ENCODE measurements at places on chromosomes 3 and 15.

DNA sequence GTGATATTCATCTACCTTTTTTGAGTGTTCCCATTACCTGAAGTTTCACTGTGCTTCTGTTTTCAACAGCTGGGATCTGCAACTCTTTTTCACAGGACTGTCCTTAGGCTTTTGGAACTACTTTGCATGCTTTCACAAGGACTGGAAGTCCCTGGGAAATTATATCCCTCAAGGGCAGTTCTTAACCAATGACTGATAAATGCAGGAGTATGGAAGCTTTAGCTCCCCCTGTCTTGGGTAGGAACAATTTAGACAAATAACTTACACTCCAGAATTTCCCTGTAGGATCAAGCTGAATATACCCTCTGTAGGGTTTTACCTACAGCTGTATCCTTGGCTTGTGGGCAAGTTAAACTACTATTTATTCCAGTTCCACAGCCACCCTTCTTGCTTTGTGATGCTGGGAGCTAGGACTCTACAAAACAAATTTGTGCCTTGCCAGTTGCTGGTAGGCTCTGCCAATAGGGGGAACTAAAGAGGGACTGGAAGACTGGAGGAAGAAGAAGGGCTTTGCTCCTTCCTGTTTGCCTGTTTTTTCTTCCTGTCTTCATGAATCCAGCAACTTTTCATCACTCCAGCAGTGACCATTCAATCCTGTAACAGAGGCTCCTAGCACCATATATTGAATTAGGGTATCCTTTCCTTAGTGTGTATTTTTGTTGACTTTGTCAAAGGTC is 6.8 kb upstream of the ZNF280D start:
- DNase-seq: no peak

- no peak for DNase-seq
Measured at GRCh38 chr15:39156646-39157250, 424.1 kb upstream of the THBS1 start.

DNA sequence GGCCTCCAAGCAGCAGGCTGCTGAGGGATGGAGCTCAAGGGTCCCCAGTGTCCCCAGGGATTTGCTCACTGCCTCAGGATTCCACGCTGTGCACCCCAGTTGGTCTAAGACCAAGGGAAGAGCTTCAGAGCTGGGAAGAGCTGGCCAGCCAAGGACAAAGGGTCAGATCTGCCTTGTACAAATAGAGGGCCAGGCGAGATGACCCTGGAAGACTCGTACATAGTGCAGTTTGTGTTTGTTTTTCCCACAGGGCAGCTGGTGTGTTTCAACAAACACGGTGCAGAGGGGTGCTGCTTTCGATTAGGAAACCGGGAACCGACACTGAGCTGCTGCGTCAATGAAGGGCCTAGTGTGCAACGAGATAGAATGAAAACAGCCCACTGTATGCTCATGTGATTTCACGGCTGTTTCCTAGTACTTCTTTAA is 56.1 kb upstream of the TRPM1 start:
- DNase-seq: no peak

GRCh38 chr3:155335724-155336354 is 42.4 kb upstream of the STRIT1 start:
- no peak for DNase-seq

DNA sequence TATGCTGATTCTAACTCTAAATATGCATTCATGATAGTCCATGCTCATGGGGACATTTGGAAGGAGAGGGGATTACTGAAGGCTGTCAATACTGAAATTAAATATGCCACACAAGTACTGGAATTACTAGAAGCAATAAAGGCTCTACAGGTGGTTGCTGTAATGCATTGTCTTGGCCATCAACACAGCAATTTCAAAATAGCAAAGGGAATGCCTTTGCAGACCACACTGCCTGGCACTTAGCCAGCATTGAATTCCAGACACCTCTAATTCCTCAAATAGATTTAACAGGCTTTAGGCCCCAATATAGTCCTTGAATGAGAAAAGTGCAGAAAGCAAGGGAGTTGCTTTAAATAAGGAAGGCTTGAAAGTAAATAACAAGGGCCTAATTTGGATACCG is 115.8 kb upstream of the PLCL2 start:
- DNase-seq: no peak

Measured in SIG-M5 (cell line).